ENCODE measurements at places on chromosomes 2 and 18.

GRCh38 chr2:19000776-19001175 is 357.6 kb downstream of the OSR1 start:
- no peak for DNase-seq

GRCh38 chr18:75341267-75341666 is 86.2 kb downstream of the SMIM21 start:
- peak; percentile 6 for DNase-seq

- DNase-seq = no peak
Measured at GRCh38 chr2:229539628-229540027, 174.7 kb downstream of the DNER start.

- no peak for DNase-seq
Measured at GRCh38 chr18:45287531-45287930, 327.7 kb upstream of the SLC14A2 start.

DNA sequence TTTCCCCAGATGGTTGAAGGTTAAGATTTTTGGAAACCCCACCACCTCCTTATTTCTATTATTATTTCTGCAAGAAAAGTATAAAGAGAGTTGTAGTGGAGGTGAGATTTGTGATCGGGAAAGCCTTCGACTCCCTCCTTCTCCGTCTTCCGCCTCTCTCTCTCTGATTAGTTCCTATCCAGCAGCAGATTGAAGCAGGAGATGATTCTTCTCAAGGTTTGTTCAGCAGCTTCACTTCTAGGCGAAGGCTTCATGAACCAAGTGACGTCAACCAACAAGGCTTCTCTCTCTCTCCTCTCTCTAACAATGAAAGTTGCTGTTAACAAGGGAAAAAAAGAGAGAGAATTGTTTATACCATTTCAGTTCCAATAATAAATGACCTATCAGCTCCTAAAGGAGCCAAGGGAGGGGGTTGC is at the start of gene BAZ2B:
TSS of gene BAZ2B (minus strand) at position 263 of the 416 bp plus-strand sequence. CDS start 137,829 bp downstream, outside the sequence.
- peak; percentile 82 for DNase-seq

DNA sequence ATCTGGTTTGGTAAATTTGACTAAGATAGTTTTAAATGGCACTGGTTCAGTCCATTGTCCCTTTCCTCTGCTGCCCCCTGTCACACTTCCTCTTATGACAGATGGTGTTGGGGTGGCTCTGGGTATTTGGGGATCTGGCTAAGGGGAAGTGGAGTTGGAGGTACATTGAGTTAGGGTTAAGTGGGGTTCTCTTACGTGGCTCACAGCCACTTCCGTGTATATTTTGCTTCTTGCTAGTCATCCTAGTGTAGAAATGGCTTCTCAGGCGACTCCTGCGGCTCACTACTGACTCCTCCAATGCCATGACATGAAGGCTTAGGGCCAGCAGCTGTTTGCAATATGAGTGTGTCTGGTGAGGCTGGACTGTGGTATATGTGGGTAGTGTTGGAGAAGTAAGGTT is 187.0 kb downstream of the HAUS1 start:
- no peak for DNase-seq

DNA sequence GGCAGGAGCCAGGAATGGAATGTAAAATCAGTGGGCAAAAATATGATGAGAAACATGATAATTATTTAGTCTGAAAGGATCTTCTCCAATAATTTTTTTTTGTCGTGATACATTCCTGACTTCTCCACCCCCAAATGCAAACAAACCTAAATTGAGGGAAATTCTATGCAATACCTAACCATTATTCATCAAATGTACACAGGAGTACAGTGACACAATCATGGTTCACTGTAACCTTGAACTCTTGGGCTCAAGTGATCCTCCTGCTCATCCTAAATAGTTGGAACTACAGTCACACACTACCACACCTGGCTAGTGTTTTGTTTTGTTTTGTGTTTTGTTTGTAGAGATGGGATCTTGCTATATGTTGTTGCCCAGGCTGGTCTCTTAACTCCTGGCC is 46.5 kb downstream of the RAB10 start:
- DNase-seq = peak; percentile 10

DNA sequence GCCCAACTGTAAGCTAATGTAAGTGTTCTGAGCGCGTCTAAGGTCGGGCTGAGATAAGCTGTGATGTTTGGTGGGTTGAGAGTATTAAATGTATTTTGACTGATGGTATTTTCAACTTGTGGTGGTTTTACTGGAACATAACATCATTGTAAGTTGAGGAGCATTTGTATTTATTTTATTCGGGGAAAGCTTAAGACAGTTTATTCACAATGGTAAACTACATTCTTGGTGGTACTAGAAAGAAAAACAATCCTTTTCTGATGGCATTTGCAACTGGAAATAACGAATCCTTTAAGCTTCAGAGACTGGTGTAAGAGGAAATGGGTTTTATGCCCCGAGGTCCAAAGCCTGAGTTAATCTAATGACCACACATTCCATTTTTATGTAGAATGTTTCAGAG is 283.3 kb upstream of the NETO1 start:
- no peak for DNase-seq

DNA sequence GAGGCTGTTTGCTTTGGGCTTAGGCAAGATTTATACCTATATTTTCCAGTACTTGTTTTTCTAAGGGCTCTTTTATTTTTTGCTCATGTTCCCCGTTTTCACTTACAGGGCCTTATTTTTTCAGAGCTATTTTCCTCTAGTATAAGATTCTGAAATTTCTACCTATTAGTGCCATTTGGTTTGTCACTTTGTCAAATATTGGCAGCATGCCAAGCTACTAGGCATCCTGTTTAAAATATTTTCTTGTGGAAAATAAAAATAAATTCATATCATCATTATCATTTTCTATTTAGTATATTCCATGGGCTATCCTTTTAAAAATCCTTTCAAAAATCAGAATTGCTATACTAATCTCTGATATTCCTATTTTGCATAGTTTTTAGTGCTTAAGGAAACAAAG is 64.8 kb upstream of the CHST9 start:
- DNase-seq = no peak

- DNase-seq = peak; percentile 54
Measured at GRCh38 chr2:162044586-162044985, 29.4 kb downstream of the DPP4 start.

GRCh38 chr18:55853268-55853667 is 265.3 kb upstream of the TCF4 start:
- DNase-seq = no peak

GRCh38 chr2:8214036-8214615 is 467.7 kb upstream of the ID2 start:
- no peak for DNase-seq

- DNase-seq = no peak
Measured at GRCh38 chr2:207767461-207768167, 2.1 kb downstream of the FZD5 start.

- no peak for DNase-seq
Measured at GRCh38 chr2:238888781-238889180, 40.9 kb downstream of the TWIST2 start.

DNA sequence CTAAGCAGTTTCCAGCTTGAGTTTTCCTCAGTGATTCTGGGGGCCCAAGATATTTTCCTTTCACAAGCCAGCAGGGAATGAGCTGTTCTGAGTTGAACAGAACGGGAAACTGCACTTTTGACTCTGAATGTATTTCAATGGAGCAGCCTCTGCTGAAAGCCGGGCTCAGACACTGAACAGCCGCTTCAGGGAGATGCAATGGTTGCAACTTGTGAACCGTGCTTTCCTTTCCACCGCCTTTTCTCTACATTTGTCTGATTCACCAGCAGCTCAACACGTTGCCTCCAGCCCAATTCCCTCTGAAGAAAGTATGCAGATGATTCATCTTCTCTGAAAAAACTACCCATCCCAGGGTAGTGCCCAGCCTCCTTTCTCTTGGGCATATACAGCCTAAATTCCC is 119.3 kb upstream of the PKDCC start:
- peak; percentile 83 for DNase-seq

- no peak for DNase-seq
Measured at GRCh38 chr2:586641-587076, 90.5 kb downstream of the TMEM18 start.

- no peak for DNase-seq
Measured at GRCh38 chr2:17754773-17755425, 961 bp downstream of the GEN1 start.

GRCh38 chr18:44725300-44726058 is 44.8 kb downstream of the SETBP1 start:
- peak; percentile 74 for DNase-seq

DNA sequence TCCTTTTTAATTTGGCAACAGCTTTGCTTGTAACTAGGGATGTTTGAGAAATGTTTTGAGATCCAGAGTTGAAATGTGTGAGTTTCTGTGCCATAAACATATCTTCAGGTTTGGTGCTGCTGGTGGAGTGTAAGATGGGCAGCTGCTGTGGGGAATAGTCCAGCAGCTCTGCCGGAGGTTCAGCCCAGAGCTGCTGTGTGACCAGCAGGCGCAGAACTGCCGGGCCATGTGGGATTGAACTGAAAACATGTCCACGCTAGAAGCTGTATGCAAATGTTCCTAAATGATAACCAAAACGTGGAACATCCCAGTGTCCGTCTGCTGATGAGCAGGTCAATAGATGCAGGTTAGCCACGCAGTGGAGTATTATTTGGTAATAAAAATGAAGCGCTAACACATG is 99.6 kb downstream of the DGKD start:
- no peak for DNase-seq

DNA sequence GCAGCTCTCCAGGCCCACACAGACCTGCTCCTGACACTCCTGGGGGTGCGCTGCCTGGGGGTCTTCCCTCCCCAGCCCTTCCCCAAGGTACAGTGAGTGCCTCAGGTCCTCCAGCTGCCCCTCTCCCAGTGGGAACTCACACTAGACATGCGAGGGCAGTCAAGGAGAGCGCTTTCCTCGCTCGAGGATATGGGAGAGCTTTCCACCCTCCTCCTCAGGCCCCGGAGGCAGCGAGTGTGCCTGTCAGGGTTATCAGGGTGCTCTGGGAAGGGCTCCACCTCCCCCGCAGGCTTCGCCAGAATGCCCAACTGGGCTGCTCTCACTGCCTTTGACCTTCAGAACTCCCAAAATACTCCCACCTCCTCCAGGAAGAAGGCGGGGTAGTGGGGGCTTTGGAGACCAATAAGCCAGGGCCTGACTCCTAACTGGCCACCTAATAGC is 85.7 kb upstream of the LAPTM4A start:
- DNase-seq = no peak

GRCh38 chr2:85714841-85715240 is 20.7 kb downstream of the GNLY start:
- no peak for DNase-seq

- DNase-seq = no peak
Measured at GRCh38 chr18:30568333-30568732, 474.2 kb downstream of the DSC3 start.

DNA sequence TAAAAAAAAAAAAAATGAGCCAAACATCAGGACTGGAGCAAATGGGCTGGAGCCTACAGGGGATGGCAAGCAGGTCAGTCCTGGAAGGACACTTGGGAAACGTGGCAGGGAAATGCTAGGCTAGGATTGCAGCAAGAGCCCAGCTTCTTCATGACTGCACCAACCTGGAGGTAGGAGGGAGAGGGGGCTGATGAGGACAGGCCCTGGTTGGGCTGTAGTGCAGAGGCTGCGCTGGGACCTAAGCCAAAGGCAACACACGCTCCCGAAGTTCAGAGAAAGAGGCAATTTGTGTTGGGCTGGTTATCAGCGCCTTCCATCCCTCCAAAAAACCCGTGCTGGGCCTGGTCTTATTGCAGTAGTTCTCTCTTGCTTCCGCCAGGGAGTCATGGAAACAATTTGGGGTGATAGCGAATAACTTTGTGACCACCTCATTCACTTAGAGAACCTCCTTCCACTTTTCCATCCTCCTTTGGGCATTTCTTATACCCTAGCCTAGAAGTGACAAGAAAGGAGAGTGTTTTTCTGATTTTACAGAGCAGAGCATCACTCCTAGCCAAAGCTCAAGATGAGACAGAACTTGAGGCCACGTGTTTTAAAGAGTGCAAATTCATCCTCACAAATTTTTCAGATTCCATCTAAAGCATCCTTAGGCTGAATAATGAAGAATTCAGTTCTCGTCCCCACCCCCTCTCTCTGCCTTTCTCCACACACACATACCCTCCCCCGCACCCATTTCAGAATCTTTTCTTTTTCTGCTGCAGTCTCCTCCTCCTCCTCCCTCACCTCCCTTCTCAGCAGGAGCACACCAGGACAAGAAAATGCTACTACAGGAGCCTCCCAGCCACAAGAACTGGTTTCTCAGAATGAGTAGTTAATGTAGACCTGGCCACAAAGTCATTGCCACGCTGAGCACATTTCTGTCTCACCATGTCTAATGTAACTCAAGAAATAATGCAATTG is 82.5 kb upstream of the STPG4 start:
- peak; percentile 79 for DNase-seq

GRCh38 chr2:168114619-168115018 is 132.8 kb downstream of the STK39 start:
- DNase-seq = no peak

DNA sequence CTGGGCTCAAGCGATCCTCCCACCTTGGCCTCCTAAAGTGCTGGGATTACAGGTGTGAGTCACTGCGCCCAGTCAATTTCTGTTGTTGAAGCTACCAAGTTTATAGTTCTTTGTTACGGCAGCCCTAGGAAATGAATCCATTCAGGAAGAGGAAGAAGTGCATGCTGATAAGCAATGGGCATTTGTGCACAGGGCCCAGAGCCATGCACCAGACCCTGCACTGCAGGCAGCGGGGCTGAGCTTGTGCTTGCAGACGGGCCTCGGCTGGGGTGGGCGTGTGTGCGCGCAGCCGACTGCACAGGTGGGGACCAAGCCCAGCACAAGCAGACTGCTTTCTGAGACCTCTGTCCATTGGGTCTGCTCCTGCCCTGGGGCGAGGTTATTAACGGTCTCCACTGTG is 144.6 kb downstream of the CABLES1 start:
- DNase-seq = no peak

- DNase-seq = peak; percentile 78
Measured at GRCh38 chr18:10660179-10660884, 134.5 kb downstream of the NAPG start.

- no peak for DNase-seq
Measured at GRCh38 chr2:179818546-179818945, 42.9 kb downstream of the ZNF385B start.

GRCh38 chr2:926259-926793 is 24.3 kb upstream of the SNTG2 start:
- no peak for DNase-seq

DNA sequence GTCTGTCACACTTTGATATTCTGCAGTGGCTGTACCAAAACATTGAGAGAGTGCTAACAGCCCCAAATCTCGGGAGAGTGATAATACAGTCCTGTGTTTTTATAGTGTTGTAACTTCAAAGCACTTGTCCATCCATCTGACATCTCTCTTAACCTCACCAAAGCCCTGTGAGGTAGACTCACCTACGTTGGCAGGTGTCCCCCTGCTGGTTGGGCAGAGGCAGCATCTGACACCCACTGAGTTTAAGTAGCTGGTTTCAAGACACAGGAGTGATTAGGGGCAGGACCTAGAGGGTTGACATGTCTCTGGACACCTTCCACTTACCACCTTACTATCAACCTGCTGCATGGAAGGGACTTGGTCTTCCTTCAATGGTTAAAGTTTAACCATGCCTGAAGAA is 22.9 kb downstream of the COLEC12 start:
- no peak for DNase-seq
